SHP77 treated with DMSO at 0.1 percent for 48 hours (cell line): ENCODE measurements at places on chromosomes 7 and 10.

GRCh38 chr7:99331002-99331401 lies 5.3 kb downstream of the ARPC1A start:
- DNase-seq, result no peak

DNA sequence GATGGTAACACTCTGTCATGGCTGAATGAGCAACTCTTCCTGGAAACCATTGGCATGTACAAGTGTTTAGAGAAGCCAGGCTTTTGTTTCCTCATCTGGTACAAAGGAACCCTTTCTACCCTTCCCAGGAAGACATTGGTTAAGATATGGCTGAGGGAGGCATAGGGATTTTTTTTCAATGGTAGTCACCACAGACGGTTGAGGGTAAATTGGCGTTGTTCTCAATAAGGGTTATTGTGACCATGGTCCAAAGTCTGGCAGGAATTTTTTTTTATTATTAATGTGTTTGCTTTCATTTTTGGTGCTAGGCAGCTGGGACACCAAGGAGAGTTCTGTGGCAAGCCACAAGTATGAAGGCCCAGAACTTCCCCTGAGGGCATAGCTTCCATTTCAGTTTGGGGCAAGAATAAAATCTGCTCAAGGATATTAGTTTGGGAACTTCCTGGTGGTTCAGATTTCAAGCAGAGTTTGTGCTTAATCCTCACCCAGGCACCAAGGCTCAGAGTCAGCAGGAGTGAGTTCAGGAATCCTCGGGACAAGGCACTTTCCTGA lies at the start of gene PLEKHS1:
Gene PLEKHS1 (plus strand): TSS at position 502 of the 552 bp plus-strand sequence. CDS start 3,596 bp downstream, outside the sequence.
- no peak for DNase-seq

DNA sequence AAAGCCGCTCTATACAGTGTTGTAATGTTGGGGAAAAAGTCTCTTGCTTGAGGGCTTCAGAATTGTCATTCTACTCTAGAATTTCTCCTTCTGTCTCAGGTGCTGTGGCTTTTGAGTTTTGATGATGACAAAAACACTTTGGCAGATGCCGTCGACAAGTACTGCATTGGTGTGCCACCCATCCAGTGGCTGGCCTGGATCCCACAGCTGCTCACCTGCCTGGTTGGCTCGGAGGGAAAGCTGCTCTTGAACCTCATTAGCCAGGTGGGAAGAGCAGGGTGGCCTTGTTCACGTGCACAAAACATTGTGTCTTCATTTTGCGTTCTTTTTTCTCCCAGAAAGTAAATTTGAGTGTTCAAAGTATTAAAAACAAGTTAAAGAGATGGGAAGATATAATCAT lies 112.0 kb downstream of the TRRAP start:
- no peak for DNase-seq

DNA sequence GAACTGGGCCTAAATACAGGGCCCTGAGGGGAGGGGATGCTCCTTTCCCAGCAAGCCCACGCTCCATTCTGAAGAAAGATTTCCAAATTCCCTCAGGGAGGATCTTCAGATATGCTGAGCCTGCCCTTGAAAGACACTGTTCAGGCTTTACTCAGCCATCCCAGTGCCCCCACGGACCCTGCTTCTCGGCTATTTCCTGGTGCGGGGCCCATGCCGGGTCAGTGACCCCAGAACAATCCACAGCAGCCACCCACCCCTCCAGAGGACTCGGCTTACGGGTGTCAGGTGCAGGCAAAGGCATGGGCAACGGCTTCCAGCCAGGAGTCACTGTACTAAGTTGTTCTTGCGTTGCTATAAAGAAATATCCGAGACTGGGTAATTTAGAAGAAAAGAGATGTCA lies 137.1 kb downstream of the OAT start:
- DNase-seq, result no peak

GRCh38 chr7:106167439-106168136 lies 55.5 kb upstream of the SYPL1 start:
- no peak for DNase-seq

DNA sequence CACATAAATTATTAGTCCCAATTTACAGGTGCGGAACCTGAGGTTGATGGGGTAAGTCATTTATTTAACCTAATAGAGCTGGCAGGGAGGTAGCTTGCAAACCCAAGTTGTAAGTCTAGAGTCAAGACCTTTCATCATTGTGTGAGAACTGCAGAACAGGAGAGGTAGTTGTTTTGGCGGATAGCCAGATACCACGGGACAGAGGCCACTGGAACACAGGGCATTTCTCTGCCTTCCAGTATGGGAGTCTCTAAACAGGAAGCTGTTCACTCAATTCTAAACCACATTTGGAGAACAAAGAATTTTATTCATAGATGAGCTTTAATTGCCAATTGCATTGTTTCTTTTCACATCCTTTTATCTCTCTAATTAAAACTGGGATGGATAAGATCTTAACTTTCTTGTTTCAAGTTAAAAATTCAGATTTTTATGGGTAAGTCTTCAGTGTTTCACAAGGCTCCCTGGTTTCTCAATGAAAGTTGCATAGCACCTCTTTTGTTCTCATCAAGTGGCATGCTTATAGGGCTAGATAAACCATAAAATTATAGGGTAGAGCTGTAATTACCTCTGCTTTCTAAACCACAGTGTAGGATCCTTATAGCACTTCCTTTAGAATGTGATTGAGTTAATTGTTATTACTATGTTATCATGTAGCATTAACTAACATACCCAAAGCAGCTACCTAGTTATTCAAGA lies 489.0 kb downstream of the GATA3 start:
- no peak for DNase-seq

DNA sequence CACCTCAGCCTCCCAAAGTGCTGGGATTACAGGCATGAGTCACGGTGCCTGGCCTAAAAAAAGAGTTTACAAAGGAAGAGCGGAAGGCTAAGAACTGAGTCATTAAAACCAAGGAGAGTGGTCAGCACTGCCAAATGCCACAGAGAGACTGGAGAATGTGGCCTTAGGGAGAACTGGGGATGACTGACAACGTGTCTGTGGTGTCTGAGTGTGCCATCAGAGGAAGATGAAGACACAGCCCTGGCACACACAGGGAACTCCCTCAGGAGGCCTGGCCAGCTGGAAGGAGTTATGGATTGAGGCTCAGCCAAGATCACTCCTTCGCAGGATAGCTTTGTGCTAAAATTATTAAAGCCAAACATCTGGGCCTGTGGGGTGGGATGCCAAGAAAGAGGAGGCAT lies 3.9 kb upstream of the INA start:
- DNase-seq, result no peak

GRCh38 chr10:114541081-114541796 lies 116.8 kb downstream of the ABLIM1 start:
- no peak for DNase-seq

- no peak for DNase-seq
These were observed 3.0 kb downstream of the LAMB1 start for GRCh38 chr7:107999779-108000560.

GRCh38 chr7:90407484-90407821 lies 4.2 kb downstream of the CLDN12 start:
- DNase-seq, result no peak

DNA sequence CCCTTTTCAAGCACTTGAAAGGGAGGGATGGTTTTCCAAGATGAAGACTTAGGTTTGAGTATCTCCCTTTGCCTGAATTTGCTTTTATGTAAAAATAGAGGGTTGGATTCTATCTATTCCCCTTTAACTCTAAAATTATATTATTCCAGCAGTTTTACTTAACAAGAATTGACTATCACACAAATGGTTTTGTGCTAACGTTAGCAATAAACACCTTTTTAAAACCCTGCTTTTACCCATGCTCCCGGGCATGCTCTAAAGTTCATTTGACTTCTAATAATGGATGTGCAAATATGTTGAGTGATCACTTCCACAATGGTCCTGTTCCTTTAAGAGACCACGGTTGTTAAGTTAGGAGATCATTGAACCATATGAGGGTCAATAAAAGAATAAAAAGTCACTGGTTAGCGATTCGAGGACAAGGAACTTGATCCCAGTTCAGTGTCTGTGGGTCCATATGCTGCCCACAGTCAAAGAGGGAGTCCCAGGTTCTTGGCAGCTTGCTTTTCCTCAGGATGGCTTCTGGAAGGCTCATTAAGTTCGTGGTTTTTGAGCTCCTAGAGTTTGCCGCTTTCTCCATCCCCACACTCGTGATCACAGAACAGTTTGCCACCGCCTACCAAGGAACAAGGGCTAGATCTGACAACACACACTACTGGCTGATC lies at the start of gene TMEM236:
Gene TMEM236 (plus strand): TSS at position 421 of the 665 bp plus-strand sequence. CDS start 95 bp downstream, at position 516.
- no peak for DNase-seq

GRCh38 chr7:86966916-86967315 lies 92.5 kb downstream of the ELAPOR2 start:
- DNase-seq, result no peak

DNA sequence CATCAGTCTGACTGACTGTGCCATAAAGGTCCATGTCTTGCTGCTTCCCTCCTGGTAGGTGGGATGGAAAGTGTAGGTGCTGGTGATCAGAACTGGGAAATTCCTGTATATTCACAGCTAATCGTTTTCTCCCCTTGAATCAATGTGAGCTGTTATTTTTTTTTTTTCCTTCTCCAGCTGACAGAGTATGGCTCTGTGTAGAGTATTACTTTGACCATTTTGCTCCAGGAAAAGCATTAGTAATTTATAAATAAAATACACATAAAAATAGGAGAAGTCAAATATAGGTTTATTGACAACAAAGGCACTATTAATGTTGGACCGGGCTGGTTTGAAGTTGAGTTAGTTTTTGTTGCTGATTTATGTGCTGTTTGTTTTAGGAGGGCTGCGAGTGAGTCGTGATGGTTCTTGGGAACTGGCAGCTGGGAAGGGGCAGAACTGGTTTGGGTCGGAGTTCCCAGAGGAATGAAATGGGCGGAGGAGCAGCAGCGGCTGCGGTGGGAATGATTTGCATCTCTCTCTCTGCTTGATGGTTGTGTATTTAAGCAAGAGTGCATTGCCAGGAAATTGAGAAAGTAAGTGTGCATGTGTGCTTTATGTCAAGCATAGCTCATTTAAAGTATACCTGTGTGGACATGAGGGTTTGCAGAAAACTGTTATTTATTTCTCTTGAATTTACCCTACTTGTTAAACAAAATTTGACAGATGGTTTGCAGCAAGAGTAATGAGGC lies 80.9 kb downstream of the LRMDA start:
- DNase-seq, result no peak

DNA sequence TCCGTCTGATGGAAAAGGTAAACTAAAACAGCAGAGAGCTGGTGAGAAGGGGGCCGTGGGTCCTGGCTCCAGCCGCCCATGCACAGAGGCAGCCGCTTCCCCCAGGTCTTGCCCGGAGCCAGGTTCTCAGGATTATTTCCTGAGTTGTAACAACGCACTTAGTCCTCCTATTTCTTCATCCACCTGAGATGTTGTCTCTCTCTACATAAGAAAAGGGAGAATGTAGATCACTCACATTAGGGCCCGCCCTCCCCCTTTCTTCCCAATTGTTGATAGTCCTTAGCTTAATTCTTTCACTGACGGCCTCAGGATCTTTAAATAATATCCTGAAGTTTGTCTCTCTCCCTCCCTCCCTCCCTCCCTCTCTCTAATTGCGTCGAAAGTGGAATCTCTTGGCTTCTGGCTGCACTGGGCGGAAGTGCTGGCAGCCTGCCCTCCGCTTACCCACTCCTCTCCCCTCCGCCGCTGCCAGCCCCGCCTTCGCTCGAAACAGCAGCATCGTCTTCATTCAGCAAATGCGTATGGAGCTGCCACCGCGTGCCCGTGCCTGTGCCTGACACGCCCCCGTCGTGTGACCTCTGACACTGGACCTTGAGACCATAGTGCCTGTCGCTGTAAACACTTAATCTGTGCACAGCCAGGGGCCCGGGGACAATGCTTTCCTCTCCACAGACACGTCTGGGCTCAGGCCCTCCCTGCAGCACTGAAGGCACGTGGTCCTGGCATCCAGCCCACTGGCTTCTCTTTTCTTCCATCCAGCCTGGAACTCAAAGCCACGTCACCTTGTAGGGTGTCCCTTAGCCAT lies 174.5 kb upstream of the PPP2R2D start:
- DNase-seq, result peak; percentile 34

DNA sequence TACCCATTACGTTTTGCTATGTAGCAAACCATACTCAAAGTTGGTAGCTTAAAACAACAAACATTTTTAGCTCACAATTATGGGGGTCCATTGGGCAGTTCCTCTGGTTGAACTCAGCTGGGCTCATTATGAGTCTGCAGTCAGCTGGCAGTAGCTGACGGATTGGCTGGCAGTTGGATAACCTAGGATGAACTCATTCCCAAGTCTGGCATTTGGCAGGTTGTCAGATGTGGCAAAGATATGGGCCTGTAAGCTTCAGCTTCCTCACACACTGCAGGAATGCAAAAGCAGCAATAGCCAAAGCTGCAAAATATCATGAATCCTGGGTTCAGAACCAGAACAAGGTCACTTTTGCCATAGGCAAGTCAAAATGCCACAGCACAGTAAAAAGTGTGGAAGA lies 412.2 kb upstream of the SORCS1 start:
- no peak for DNase-seq

DNA sequence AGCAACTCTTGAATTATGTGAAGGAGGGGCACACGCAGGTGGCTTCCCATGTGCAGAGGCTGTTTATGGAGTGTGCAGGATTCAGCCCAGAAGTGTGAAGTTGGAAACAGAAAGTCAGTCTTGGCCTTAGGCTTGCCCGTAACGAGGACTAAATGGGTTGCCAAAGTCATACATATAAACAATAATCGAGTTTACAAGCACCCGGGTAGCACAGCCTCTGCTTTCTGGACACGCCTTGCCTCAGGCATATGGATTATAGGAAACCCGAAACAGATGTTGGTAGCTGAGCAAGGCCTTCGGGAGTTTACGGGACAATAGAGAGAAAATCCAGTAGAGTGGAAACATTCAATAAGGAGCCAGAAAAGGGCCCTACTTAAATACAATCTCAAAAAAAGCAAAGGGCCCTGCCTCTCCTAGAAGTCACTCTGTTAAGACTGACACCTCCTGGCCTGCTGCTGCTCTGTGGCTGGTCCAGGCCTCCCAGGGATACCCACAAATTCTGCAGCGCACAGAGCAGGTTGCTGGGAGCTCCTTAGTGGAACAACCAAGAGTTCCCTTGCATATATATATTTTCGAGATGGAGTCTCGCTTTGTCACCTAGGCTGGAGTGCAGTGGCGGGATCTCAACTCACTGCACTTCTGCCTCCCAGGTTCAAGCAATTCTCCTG lies 48.5 kb downstream of the SMKR1 start:
- DNase-seq, result no peak

GRCh38 chr7:47506382-47507339 lies 75.2 kb downstream of the TNS3 start:
- DNase-seq, result no peak

DNA sequence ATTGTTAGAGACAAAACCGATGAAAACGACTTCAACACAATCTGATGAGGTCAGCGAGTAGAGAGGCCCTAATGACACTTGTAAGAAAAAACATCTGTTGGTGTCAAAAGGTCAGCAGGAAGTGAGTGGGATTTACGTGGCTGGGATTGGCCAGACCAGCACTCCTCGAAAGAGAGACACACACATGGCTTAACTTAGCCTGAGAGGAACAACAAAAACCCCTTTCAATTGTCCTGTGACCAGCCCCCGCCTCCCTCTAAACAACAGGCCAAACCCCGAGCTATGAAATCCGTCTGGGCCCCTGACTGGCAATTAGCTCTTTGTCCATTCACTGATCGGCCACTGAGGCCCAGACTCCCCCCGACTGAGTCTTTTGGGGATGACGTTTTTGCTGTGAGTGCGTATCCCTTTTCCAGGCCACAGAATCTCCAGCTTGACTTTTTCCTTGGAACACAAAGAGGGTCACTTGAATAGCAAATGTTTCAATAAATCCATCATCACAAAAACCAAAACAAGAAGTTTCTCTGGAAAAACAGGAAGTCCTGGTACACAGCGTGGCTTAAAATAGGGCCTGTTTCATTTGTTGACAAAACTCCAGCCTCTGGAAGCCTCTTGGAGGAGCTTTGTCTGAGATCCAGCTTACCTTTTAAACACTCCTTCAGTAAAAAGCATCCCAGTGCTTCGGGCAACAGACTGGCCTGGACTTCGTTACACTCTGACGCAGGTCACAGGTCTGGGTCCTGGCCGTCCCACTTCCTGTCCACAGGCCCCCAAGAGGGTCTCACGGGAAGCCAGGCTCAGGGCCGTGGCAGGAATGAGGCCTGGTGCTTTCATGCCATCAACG lies 103.0 kb downstream of the CTBP2 start:
- no peak for DNase-seq
